ENCODE measurements at places on chromosomes 2 and 18.
A peak's percentile ranks its signal among the peaks of the same experiment; 100 is the strongest.

- DNase-seq: no peak
Measured at GRCh38 chr2:142472382-142472781, 341.6 kb upstream of the LRP1B start.

GRCh38 chr2:112706170-112706664, 14.6 kb upstream of the NT5DC4 start:
- DNase-seq: peak; percentile 86

- DNase-seq: no peak
Measured at GRCh38 chr2:138615257-138615656, 113.7 kb downstream of the SPOPL start.

DNA sequence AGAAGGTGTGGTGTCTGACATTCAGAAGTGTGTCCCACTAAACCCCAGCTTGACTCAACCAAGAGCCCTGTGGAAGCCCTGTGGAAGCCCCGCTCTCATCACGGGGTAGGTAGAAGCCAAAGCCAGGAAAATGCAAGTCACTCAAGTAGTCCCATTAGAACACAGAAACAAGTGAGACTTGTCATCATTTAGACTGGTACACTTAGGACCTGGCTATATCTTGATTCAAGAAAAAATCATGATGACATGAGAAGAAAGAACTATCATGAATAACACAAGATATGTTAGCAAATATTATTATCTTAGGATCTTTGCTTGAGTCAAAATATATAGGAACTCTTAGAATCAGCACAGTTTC, 28.2 kb upstream of the SULT1C4 start:
- DNase-seq: no peak

DNA sequence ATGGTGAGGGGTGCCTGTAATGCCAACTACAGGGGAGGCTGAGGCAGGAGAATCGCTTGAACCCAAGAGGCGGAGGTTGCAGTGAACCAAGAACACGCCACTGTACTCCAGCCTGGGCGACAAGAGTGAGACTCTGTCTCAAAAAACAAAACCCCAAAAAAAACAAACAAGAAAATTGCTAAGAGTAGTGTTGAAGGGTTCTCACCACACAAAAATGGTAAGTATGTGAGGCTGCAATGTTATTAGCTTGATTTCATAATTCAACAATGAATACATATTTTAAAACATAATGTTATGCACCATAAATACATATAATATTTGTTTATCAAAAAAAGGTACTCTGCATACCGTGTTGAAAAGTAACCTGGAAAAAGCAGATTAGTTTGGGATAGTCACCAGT, 45.8 kb downstream of the PSMG2 start:
- DNase-seq: no peak

DNA sequence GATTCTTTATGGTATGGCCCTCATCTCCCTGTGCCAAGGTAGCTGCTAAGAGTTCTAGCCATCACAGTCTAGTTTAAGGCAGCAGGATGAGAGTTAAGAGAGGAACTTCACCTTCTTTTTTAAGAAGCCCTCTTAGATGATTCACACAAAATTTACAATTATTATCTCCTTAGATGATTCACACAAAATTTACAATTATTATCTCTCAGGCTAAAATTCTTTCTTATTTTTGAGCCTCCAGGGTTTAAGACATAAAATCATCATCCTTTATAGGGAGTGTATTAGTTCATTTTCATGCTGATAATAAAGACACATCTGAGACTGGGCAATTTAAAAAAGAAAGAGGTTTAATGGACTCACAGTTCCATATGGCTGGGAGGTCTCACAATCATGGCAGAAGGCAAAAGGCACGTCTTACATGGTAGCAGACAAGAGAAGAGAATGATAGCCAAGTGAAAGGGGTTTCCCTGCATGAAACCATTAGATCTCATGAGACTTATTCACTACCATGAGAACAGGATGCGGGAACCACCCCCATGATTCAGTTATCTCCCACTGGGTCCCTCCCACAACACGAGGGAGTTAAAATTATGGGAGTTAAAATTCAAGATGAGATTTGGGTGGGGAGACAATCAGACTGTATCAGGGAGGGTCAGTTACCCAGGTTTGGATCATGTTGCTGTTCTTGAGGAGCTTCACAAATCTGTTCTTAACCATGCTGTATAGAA, 133.0 kb upstream of the MYO3B start:
- DNase-seq: no peak

- no peak for DNase-seq
Measured at GRCh38 chr2:42298132-42298531, 62.9 kb downstream of the COX7A2L start.

- DNase-seq: no peak
Measured at GRCh38 chr2:215883799-215884198, 129.6 kb downstream of the MREG start.

- peak; percentile 33 for DNase-seq
Measured at GRCh38 chr2:118986738-118987137, 44.7 kb downstream of the MARCO start.

Data from Kasumi-1 (cell line).